Fibroblast of lung (primary cell): ENCODE measurements at places on chromosomes 6 and 20.

DNA sequence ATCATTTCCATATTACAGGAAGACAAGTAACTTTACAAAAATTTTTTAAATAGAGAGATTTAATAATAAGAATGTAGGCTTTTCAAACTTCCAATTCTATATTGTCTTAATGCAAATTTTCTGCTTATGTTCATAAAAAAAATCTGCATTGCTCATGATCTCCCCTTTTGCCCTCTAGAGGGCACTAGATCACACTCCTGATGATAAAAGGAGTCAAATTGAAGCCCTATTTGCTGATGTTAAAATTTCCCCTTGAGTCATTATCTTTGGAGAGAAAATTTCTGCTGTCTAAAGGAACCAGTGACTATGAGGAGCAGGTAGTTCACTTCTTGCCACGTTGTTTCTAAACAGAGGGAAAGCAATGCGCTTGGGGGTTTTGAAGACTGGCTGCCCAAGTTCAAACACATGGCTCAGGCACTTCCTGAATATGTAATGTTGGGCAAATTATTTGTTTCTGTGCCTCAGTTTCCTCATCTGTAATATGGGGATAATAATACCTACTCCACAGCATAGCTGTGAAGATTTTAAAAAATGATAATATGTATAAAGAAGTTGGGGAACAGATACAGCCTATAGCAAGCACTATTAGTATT lies 874.2 kb downstream of the TFAP2A start:
- peak; percentile 49 for DNase-seq

- no peak for DNase-seq
These were observed 237.5 kb downstream of the ERMARD start for GRCh38 chr6:169988769-169989550.

DNA sequence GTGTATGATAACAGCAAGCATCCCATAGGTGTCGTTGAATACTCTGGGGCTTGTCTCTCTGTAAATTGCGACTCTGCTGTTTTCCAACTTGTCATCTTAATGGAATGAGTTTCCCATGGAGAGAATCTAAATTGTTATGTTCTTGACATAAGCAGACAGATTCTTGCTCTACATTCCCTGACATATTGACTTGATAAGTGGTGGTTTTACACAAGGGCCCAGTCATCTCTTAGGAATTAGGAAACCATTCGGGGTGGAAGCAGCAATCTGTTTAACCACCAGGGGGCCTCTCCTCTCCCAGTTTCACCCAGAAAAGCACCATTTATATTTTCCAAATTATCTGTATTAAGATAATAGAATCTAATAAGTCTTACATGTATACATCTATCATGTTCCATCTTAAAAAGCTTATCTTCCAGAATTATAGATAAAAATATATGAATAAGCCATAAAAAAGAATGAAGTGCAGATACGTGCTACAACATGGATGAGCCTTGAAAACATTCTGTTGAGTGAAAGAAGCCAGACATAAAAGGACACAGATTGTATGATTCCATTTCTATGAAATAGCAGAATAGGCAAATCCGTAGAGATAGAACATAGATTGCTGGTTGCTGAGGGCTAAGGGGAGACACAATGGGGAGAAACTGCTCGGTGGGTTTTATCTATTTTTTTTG lies 23.1 kb upstream of the MROH8 start:
- peak; percentile 98 for DNase-seq

GRCh38 chr6:45990162-45990561 lies 25.5 kb downstream of the CLIC5 start:
- DNase-seq = no peak

DNA sequence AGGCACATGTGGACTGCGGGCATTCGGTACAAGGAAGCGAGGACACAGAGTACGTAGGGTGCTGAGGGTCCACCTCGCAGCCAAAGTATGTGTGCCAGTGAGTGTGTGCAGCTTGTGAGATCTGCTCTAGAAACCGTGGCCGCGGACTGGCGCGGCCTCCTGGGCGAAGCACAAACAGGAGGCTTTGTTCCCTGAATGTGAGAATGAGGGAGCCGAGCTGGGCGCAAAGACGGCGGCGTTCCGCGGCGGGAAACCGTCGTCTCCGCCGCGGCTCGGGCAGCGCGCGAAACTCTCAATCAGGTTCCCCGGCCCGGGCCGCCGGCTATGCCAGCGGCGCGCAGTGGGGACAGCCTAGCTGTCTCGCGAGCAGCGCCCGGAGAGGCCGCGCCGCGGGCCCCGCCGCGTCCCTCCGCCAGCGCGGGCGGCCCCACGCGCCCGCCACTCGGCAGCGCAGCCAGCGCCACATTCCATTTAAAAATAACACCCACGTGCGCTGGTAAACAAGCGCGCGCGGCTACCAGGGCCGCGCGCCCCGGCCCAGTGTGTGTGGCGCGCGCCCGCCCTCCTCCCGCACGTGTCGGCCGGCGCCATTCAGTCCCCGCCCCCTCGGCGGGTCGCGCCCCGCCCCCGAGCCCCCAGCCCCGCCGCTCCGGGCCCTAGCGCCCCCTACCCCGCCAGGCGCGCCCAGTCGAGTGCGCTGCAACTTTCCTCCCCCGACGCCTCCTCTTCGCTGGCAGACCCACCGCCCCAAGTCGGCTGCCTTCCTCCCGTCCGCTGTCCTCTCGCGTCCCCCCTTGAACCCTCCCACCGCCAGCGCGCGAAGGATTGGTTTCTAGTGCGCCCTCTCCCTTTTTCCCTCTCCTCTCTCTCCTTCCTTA lies 3.0 kb upstream of the FOXO3 start:
- DNase-seq = peak; percentile 64

DNA sequence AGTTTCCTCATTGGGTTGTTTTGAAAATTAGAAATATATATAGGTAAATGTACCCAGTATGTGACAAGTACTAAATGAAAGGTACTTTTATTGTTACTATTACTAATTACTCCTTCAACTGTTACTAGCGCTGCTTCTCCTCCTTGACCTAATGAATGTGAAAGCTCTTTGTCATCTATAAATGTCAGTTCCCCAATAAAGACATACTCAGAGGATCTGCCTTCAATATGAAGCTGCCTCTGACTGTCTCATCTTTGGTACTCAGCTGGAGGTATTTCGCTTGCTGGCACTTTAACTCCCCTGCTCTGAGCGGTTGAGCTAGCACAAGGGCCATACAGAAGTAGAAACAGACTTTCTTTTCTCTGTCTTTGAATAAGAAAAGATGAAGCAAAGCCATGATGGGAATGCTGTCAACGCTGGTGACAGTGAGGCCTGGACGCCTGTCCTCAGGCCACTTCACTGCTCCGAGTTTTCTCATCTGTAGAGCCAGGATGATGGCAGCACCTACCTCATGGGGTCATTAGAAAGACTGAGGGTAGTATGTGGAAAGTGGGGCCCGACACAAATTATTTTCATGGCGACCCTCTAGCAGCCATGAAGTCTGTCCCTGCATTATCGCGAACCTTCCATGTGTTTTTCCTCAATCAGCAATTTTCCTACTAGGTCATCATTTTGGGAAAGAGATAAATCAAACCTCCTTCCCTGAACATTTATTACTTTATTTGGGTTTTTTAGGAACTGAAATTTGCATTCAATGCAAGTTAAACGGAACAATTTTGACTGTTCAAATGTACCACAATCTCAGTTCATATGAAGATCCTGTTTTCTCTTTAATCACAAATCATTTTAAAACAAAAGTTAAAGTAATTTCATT lies 55.9 kb upstream of the SNX9 start:
- no peak for DNase-seq

DNA sequence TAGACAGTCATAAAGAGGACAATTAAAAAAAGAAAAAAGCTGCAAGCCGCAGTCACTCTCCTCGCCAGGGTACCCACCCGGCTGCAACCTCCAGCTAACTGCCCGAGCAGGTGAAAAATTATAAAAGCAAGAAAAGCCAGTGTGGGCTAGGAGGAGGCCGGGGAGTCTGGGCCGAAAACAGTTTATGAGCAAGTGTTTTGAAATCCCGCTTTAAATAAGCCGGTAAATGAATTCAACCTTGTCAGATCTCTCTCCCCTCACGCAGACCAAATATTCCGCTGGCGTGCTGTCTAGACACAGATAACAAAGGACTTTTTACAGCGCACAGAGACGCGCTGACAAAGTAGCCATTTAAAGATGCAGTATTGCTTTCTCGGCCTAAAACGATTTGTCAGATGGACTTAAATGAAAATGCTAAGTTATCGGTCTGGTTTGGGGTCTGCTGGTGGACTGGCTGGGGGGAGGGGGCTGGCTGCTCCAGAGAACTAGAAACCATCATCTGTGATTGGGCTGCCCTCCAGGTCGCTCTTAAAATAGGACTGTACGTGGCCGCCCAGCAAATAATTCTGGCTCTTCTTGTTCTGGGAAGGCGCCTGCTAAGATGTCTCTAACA lies 24.6 kb downstream of the PMEPA1 start:
- DNase-seq = no peak

DNA sequence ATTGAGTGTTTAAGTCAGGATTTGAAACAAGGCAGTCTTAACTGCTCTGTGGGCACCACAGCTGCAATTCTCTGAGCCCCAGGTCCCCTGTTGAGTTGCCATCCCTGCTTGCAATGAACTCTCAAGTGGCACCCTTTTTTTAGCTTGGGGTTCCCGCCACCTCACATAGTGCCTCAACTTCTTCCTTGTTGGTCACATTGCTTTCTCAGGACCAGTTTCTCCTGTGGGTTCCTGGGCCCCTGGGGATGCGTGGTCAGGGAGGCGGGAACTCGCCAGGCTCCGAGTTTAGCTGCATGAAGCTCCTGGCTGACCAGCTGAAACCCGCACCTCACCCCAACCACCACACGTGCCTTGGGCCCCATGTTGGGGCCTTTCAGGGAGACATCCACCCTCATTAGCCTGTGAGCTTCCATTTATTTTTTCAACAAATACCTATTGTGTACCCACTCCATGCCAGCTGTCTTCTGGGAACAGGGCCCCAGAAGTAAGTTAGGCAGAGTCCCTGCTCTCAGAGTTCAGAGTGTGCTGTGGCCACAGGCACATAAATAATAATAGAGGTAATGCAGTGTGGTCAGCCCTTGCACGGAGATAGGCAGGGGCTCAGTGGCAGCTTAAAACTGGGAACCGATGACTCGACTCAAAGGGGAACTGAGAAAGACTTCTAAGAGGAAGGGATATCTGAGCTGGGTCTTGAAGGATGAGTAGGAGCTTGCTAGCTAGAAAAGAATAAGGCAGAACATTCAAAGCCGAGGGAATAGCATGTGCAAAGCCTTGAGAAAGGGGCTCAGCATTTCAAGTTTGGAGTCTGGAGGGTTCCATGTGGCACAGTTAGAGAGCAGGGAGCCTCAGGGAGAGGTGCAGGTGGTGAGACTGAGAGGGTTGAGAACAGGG lies 33.9 kb upstream of the FAM83D start:
- no peak for DNase-seq

DNA sequence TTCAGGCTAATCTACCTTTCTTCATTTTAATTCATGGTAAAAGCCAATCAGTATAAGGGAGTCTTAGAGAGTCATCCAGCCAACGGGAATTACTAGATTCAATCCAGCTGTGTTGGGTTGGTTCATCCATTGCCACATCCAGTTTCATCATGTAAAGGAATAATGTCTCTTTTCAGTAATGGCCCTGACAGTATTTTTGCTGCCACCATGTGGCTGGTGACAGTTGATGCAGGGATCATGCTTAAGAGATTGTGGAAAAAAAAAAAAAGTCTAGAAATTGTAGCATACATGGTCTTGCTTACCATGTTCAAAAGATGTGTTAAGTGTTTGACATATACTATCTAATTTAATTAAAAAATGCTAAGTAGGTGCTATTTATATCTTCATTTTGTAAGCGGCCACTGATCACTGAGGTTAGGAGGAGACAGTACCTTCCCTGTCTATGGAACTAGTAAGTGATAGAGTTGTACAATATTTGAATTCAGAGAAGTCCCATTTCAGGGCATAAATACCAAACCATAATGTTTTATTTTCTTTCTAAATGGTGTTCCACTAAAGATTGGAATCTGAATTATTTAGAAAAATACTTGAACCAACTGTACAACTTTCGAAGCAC lies 135.9 kb downstream of the KHDRBS2 start:
- peak; percentile 1 for DNase-seq

DNA sequence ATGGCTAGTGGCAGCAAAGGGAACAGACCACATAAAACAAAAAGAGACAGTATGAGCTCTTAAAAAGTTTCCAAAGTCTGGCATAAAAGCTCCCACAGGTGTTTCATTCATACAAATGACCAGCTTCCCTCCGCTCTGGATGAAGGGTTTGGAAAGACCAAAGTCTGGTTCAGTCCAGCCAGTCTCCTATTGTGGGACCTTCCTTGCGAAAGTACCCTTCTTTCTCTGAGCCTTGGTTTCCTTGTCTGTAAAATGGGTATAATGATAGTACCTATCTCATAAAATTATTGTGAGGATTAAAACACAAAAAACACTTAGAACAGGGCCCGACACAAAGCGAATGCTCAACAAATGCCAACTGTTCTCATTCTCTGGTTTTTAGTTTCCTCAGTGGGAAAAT lies 77.2 kb downstream of the UNC5CL start:
- DNase-seq = no peak

DNA sequence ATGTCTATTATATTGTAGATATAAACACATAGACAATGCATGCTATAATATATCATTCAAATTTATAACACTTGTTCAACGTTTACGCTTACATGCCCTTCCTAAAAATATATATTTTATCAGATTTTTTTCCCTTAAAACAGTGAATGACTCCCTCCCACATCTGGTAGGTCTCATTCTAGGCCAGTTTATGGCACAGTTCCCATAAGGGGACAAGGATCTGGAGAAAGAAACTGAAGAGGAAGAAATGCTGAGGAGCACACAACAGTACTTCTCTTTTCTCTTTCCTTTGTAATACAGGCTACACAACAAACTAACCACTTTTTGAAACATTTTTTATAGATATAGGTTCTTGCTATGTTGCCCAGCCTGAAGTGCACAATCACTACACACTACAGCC lies 48.6 kb upstream of the RCAN2 start:
- DNase-seq = no peak

- DNase-seq = no peak
These were observed 28.9 kb upstream of the SCGN start for GRCh38 chr6:25623065-25623464.

DNA sequence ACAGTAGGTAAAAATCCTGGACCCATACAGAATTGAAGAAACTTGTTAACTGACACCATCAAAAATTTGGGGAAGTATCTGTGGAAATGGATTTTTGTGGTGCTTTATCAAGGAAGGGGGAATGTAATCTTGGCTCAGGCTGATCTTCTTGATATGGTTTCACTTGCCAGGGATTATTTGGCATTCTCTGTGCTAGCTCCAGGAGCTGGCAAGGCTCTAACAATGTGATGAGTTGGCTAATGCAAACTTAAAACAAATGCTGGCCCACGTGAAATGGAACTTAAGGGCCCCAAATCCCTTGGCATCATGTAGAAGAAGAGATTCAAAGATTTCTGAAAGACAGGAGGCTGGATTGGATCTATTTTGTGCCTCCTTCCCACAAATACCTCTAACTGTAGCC lies 13.1 kb downstream of the KCNS1 start:
- peak; percentile 29 for DNase-seq

GRCh38 chr6:138586638-138587037 lies 87.3 kb upstream of the NHSL1 start:
- no peak for DNase-seq

DNA sequence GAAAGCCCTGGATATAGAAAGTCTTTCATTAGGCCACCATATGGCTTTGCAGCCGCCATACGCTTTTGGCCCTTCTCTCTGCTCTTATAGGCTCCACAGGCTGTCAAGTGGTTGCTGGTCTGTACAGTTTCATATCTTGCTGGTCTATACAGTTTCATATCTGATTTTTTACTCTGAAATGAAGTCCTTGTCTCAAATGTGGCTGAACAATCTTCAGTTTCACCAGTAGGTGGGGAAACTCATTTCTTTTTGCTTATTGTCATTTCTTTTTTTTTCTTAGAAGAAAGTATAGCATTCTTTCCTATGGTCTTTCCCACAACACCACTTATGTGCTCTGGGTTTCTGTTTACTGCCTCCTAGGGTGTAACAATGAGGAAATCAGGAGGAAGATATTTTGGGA lies 771.4 kb upstream of the MMS22L start:
- peak; percentile 39 for DNase-seq

GRCh38 chr6:34865107-34865506 lies 22.7 kb downstream of the TAF11 start:
- no peak for DNase-seq
